NB4 (cell line): ENCODE measurements at places on chromosomes 7 and 10.

GRCh38 chr7:30652132-30652531 is 30.1 kb downstream of the CRHR2 start:
- DNase-seq = no peak

GRCh38 chr10:99854860-99855259 is 72.4 kb downstream of the ABCC2 start:
- peak; percentile 62 for DNase-seq

DNA sequence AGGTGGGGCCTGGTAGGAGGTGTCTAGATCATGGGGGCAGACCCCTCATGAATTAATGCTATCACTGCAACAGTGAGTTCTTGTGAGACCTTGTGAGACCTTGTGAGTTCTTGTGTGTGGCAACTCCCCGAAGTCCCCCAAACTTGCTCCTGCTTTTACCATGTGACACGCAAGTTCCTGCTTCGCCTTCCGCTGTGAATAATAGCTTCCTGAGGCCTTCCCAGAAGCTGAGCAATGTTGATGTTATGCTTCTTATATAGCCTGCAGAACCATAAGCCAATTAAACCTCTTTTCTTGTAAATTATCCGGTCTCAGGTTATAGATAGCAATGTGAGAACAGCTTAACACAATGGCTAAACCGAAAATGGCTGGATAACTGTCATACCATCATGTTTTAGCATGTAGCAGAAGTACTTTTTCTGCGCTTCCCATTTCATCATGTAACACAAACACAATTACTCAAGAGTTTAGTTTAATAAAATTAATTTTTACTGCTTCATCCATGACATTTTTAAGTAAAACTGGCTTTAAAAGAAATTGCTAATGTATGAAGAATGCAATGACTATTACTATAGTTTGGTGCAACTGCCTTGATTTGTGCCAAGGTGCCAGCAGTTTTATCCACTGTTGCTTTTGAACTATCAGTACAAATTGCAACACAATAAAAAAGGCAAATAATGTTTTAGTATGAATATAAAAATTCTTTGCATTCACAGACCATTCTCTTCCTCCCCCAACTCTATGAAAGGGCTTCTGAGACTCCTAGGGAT is 87.7 kb upstream of the TMEM168 start:
- DNase-seq = no peak

- no peak for DNase-seq
Measured at GRCh38 chr10:1412531-1413189, 324.7 kb downstream of the ADARB2 start.

- no peak for DNase-seq
Measured at GRCh38 chr7:121620206-121620605, 224.1 kb upstream of the FAM3C start.

GRCh38 chr7:151790830-151791620 is 85.9 kb downstream of the PRKAG2 start:
- no peak for DNase-seq

DNA sequence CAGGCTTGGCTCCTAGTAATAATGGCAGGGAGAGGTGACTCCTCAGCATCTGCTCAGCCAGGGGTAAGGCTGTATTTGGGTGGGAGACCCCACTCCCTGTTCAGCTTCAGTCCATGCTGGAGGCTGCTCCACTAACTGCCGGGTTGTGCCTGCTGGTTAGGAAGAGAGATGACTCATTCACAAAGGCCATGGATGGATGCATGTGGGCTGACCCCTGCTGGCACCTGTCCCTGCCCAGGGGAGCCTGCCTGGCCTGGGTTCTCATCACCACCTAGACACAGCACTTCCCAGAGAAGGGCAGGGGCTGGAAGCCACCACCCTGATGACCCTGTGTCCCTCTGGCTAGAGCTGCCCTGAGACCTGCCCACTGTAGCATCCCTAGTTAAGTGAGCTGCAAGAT is 59.0 kb downstream of the VSTM4 start:
- no peak for DNase-seq

DNA sequence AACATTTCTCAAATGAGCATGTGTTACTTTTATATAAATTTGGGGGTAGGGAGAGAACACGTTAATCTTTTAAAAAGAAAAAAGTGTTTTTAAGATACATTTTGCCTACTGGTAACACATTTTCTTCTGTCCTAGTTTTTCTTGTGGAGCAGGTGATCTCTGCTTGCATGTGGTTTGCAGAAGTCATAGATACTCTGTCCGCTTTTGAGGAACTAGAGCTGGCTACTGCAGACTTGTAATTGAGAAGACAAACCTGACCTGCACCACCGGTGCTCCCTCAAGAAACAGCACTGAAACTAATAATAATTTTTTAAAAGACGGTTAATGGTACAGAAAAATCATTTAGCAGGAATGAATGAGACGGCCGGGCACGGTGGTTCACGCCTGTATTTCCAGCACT is 243.1 kb downstream of the KIAA1217 start:
- DNase-seq = peak; percentile 6

DNA sequence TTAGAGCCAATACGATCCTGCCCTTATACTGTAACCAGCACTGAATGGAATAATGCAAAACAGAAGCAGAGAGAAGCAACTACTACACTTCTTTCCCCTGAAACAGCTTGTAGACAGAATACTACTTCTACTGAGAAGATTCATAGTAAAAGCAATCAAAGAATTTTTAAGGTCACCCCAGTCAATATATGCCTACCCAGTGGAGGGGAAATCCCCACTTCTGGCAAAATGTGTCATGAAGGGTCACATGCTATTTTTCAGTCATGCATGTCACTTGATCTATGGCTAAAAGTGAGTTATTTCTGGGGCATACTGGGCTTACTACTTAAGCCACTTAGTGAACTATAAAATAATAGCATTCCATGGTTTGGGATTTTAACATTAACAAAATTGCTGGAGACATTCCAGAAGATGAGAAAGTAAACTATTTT is 25.6 kb downstream of the IRF5 start:
- DNase-seq = no peak

DNA sequence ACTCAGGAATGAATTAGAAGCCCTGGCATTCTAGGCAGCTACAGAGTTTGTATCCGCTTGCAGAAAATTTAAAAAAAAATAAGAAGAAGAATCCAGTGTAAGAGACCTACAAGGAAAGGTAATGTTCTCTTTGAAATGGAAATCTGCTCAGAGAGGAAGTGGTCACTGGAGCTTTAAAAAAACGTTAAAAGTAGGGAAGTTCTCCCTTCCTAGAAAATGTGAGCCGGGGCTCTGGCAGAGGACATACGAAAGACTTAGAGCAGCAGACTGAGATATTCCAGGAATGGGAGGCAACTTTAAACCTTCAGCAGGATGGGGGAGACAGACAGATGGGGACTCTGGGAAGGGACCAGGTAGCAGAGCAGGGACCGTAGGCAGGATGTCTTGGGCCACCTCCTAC is 149.4 kb upstream of the NPS start:
- DNase-seq = no peak

DNA sequence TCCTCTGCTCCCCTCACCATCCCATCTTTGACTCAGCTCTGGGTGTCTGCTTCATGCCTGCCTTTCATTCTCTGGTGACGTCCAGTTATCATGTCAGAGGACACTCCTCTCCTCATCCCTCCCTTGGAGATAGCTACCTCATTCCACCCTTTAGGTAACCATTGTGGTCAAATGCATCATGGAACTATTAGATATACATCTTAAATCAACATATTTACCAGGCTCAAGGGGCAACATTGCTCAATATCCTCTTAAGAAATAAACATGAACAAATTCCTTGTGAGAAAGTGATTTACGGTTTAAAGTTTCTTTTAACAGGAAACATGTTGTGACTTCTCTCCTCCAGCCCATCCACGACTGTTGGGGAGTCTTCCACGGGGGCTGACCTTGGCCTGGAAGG is 511.6 kb upstream of the IGFBP3 start:
- DNase-seq = no peak

- DNase-seq = no peak
Measured at GRCh38 chr10:32790483-32790882, 167.5 kb downstream of the ITGB1 start.

GRCh38 chr7:22720791-22721786 is 5.9 kb upstream of the IL6 start:
- DNase-seq = no peak

DNA sequence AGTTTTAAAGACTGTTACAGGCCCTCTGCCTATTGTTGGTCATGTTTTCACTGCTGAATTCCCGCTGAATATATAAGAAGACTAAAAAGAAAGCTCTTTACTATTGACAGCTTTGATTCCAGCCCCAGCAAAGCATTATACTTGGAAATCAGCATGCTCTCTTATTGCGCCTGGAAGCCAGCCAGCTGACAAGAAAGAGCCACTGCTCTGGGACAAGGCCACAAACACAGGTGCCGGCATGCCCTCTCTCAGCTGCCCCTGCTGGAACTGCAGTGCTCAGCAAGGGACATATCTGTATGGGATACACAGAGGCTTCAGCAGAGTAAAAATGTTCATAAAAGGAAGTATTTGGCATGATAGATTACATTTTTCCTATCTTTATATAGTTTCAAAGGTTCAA is 523.9 kb downstream of the ADRA2A start:
- DNase-seq = no peak

GRCh38 chr7:124723012-124723411 is 42.6 kb downstream of the GPR37 start:
- no peak for DNase-seq

GRCh38 chr7:44305564-44306507 is 19.6 kb downstream of the CAMK2B start:
- peak; percentile 1 for DNase-seq

GRCh38 chr7:149459540-149460452 is 1.1 kb downstream of the ZNF777 start:
- DNase-seq = peak; percentile 50

DNA sequence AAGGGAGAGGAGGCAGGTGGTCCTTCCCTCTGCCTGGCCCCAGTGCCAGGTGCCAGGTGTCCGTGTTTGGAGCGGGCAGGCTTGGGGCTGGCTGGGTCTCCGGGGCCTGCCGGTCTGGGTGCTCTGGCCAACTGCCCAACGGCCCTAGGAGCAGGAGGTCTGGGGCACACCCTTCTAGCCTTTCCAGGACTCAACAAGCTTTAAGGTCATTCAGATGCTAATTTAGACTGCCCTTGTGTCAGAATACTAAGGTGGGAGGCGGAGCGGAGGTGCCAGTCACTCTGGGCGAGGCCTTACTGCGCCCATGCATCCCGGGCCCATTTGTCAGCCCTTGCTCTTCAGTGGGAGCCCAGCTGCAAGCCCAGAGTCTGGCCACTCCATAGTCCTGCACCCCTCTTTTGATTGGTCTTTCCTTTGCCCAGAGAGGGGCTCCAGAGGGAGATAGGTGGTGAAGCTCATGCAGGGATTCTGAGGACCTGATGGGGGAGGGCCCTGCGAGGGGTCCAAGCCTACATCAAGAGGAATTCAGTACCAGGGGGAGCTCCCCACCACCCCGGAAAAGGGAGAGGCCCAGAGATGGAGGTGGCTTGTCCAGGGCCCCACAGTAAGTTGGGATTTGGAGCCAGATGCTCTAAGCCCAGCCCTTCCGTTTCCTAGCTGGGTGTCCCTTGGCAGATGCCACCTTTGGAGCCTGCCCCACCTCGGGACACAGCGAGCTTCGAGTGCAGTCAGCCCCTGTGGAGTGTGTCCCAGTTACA is 1.3 kb downstream of the PGAM2 start:
- DNase-seq = no peak

- no peak for DNase-seq
Measured at GRCh38 chr10:128473911-128474310, 347.7 kb upstream of the MKI67 start.

- peak; percentile 84 for DNase-seq
Measured at GRCh38 chr10:103712898-103713498, 142.4 kb downstream of the SH3PXD2A start.

- peak; percentile 11 for DNase-seq
Measured at GRCh38 chr7:12898004-12898403, 210.6 kb downstream of the ARL4A start.

- no peak for DNase-seq
Measured at GRCh38 chr7:155344270-155344617, 46.6 kb downstream of the INSIG1 start.

DNA sequence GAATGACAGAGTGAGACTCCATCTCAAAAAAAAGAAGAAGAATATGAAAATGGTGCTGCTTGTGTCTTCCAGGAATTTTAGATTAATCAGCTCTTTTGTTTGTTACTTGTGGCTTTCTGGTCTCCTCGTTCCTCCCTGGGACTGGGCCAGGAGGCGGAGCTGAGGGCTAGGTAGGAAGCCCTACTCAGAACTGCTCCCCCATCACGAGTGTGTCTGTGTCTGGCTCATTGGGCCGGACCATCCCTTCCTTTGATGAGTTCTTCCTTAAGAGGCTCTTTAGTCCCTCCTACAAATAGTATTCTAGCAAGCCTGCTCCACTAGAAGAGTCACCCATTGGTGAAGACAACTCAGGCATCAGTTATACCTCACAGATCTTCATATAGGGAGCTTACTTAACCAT is 56.8 kb upstream of the YAE1 start:
- DNase-seq = no peak

- DNase-seq = no peak
Measured at GRCh38 chr10:25071227-25071626, 54.8 kb downstream of the THNSL1 start.

- DNase-seq = peak; percentile 100
Measured at GRCh38 chr7:101856473-101857357, 39.3 kb downstream of the CUX1 start.

GRCh38 chr10:12699781-12700556 is 301.5 kb downstream of the CCDC3 start:
- DNase-seq = peak; percentile 7

GRCh38 chr7:73704640-73705550 is 14.6 kb downstream of the STX1A start:
- no peak for DNase-seq

DNA sequence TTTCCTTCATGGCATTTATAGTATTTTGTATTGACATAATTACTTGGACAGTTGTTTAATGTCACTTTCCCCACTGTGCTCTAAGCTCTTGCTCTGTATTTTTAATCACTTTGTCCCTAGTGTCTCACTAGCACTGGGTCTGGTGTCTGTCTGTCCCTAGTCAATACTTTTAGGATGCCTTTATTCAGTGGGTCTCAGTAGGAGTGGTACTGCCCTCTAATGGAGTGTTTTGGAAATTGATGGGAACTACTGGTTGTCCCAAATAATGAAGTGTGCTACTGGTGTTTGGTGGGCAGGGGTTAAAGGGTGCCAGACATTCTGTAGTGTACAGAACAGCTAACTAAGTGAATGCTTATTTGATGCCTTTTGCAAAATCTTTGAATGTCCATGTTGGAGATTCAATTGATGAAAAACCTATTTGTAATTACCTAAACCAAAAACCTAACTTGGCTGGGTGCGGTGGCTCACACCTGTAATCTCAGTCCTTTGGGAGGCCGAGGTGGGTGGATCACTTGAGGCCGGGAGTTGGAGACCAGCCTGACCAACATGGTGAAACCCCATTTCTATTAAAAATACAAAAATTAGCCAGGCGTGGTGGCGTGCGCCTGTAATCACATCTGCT is 33.3 kb downstream of the CDK14 start:
- peak; percentile 79 for DNase-seq

DNA sequence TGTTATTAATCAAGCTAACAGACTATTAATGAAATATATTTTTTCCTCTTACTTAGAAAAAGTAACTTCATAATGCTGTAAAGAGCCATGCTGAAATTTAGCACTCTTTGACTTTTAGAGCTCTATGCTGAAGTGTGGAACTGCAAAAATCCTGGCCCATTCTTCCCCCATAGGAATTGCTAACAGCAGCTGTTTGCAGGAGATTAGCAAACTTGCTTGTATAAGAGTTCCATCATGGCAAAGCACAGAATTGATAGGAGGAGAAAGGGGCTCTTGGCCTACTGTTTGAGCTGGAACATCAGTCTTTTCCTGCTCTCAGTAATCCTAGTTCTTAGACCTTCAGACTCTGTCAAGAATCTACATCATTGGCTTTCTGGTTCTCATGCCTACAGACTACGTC is 18.3 kb upstream of the GNAT3 start:
- no peak for DNase-seq

- DNase-seq = no peak
Measured at GRCh38 chr7:20364571-20365196, 34.0 kb downstream of the ITGB8 start.

GRCh38 chr10:2097937-2098336 is 360.6 kb upstream of the ADARB2 start:
- DNase-seq = no peak
